ENCODE measurements at places on chromosomes 2 and 18.

DNA sequence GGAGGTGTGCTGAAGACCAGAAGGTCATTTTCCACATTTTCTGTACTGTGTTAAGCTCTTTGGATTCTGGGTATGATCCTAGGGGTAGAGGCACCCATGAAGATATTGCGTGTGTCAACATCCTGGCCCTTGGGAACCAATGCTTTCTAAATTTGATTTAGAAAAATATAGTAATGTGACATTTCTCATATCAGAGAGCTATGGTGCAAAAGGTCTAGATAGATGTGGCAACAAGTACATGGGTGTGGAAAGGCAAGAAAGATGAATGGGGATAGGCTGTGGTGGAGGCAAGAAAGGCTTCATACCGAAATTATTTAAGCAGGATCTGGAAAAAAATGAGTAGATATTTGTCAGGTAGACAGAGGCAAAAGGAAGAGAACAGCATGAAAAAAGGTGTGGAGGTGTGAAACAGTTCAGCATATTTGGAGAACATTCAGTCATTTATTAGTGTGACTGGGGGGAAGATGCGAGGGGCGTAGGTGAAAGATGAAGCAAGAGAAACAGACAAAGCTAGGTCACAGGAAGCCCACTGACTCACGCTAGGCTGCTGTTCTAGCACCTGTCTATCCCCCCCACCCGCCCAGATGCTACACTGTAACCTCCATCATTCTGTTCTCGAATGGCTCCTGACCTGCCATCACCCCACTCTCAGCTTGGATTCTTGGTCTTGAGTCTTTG is 11.7 kb downstream of the DOK1 start:
- no peak for DNase-seq

- DNase-seq: no peak
These were observed 69.2 kb downstream of the BOLA3 start for GRCh38 chr2:74078466-74078865.

GRCh38 chr2:237883951-237884446 is 24.6 kb downstream of the RAMP1 start:
- no peak for DNase-seq

GRCh38 chr2:139217641-139218040 is 437.5 kb upstream of the NXPH2 start:
- DNase-seq: no peak

- DNase-seq: no peak
These were observed 35.8 kb downstream of the DARS1 start for GRCh38 chr2:135949451-135950234.

DNA sequence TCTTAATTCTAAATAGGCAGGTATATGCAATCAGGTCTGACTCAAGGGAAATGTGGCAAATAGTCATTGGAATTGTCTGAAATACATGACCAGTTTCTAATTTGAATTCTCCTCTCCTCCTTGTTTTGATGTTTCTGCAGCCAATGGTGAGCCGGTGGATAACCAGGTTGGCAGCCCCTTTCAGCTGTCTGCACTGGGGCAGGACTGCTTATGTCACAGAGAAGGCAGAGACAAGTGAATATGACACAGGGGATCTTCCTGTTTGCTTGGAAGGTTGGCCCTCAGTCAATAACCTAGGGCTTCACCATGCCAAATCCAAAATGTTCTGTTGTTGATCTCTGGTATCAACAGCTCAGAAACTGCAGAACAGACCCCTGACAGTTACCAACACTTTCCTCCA is 12.1 kb downstream of the MYT1L start:
- no peak for DNase-seq

DNA sequence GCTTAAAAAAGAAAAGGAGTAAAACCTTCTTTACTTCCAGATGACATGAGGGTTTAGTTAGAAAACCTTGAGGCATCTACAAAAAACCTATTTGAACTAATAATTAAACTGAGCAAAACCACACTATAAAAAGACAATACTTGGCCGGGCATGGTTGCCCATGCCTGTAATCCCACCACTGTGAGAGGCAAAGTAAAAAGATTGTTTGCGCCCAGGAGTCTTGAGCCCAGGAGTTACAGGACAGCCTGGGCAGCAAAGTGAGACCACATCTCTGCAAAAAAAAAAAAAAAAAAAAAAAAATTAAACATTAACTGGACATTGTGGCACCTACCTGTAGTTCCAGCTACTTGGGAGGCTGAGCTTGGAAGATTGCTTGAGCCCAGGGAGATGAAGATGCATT is 502.8 kb upstream of the LRRTM4 start:
- no peak for DNase-seq

- no peak for DNase-seq
These were observed 31.7 kb downstream of the CABLES1 start for GRCh38 chr18:23166891-23167541.

- DNase-seq: no peak
These were observed 103.0 kb upstream of the TEX51 start for GRCh38 chr2:126795656-126796055.

- DNase-seq: no peak
These were observed 9.1 kb downstream of the B3GNT2 start for GRCh38 chr2:62204998-62205496.

DNA sequence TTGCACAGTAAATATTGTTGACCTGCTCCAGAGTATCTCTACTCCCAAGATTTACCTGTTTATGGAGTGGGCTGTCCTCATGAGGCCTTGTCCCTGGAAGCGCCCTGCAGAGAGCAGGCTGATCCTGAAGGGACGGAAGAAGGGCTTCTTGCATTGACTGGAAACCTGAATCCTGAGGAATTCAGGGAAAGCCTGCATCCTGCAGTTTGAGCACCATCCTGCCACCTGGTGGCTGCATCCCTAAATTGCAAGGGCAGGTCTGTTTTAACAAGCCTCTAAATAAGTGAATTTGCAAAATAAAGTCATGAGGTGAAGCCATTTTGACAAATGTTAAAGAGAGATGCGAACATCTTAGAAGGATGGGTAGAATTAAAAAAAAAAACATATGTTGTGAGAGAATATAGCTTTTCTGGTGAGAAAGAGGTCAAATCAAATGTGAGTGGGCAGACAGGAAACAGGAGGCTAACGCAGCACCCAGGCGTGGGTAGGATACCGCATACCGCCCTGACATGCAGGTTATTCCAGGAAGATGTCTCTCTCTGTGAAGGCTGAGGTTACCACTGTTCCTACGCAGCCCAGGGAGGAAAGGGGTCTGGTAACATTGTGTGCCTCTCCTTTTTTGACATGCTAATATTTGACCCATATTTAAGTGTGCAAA is 754.9 kb downstream of the RNF144A start:
- DNase-seq: peak; percentile 42

DNA sequence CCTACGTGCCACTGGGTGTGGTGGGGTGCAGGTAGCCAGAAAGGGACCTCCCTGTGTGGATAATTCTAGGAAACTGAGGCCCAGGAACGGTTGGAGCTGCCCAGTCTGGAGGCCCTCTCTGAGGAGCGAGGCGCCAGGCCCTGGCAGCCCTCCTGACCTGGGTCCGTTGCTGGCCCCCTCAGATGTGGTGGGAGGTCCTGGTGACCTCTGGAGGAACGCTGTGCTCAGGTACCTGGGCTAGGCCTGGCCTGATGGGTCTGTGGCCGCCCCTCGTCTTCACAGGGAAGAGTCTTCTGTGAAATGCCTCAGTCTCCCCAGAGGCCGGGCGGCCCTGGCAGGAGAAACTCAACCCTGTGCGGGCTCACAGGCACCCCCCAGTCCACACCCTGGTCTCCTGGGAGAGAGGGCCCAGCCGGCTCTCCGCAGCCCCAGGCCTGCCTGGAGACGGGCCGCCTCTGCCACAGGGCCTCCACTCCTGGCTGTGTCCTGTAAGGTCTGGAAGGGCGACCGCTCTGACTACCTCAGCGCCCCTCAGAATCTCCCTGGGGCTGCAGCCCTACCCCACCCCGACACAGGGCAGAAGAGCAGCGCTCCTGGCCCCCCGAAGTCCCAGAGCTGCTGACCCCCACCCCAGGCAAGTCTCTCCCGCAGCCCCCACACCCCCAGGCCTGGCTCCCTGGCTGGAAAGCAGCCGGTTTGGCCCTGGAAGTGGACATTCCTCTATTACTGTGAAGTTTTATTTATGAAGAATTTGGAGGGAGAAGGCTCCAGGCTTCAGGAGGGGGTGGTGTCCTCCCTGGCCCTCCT is 3.7 kb downstream of the B3GNT7 start:
- no peak for DNase-seq

GRCh38 chr18:21289827-21290226 is 47.8 kb downstream of the GREB1L start:
- DNase-seq: no peak

- DNase-seq: no peak
These were observed 770.0 kb upstream of the LINC00305 start for GRCh38 chr18:64918851-64919250.

DNA sequence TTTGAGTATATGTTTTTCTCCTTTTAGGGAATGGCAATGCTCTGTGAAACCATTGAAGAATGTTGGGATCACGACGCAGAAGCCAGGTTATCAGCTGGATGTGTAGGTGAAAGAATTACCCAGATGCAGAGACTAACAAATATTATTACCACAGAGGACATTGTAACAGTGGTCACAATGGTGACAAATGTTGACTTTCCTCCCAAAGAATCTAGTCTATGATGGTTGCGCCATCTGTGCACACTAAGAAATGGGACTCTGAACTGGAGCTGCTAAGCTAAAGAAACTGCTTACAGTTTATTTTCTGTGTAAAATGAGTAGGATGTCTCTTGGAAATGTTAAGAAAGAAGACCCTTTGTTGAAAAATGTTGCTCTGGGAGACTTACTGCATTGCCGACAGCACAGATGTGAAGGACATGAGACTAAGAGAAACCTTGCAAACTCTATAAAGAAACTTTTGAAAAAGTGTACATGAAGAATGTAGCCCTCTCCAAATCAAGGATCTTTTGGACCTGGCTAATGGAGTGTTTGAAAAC is 82.3 kb downstream of the ACVR2A start:
- no peak for DNase-seq

- no peak for DNase-seq
These were observed 721 bp downstream of the FHOD3 start for GRCh38 chr18:36298126-36298741.

GRCh38 chr18:13543144-13543543 is 183.2 kb downstream of the FAM210A start:
- DNase-seq: no peak

GRCh38 chr2:68206793-68207192 is 45.5 kb downstream of the PPP3R1 start:
- no peak for DNase-seq

GRCh38 chr2:71531522-71532047 is 78.2 kb downstream of the DYSF start:
- no peak for DNase-seq

DNA sequence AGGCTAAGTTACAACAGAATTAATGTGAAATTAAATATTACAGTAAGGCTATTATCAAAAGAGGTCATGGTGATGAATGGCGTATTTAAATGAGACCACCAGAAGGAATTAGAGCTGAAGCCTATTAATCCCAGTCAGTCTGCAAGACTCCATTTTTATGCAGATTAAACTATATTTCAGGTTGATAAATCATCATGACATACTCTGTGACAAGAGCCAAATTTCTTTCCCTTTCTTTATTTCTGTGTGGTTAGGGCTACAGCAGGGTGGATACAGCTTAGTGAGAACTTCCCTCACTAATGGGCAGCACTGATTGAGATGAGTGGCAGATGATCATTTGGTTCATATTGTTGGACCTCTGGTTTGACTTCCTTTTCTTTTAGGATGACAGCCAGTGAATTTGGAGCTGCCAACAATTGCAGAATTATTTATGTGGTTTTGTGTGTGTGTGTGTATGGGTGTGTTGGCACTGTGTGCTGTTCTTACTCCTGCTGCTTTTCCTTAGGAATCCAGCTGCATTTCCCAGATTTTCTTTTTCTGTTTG is 481.3 kb downstream of the PIK3C3 start:
- DNase-seq: no peak

GRCh38 chr18:43534511-43534910 is 257.2 kb upstream of the SYT4 start:
- peak; percentile 6 for DNase-seq

GRCh38 chr2:63785096-63785495 is 56.6 kb upstream of the UGP2 start:
- DNase-seq: no peak

GRCh38 chr2:182827182-182827879 is 39.1 kb downstream of the FRZB start:
- no peak for DNase-seq

DNA sequence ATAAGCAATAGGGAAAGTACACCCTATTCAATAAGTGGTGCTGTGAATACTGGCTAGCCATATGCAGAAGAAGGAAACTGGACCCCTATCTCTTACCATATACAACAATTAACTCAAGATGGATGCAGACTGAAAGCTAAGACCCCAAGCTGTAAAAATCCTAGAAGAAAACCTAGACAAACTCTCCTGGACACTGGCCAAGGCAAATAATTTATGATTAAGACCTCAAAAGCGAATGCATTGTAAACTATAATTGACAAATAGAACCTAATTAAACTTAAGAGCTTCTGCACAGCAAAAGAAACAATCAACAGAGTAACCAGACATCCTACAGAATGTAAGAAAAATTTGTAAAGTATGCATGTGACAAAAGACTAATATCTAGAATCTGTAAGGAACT is 41.1 kb upstream of the ASXL3 start:
- DNase-seq: no peak

- DNase-seq: no peak
These were observed 43.1 kb upstream of the RTN4 start for GRCh38 chr2:55093381-55093780.

DNA sequence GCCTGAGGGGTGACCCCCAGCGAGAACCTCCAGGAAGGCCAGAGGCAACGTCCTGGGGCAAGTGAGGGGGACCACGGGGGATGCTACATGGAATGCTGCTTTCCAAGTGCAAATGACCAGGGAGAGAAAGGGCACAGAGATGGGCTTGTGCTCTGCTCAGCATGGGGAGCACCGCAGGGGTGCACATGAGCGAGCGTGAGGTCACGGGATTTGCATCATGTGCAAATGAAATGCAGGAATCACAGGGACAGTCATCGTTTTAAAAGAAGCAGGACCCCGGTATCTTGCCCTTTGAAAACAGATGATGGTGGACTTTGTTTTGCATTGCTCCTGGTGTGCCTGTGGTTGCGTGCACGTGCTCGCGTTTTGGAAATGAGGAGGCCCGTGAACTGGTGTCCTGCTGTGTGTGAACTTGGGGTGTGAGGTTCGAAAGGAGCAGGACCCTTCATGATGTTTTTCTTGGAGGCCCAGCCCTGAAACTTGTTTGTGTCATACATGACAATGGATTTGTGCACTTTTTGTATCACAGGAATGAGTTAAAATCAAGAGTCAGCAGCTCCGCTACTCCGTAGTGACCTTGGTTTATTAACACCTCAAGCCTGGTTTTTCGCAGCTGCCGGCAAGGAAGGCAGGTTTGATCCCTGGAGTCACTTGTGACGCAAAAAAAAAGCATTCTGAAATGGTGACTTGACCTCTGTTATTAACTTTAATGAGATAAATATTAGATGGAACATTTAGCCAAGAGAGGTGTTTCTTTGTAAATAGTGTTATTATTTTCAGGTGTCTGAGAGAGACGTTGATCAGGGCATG is 234.5 kb downstream of the LDLRAD4 start:
- no peak for DNase-seq

GRCh38 chr2:240611601-240612210 is 13.6 kb upstream of the GPR35 start:
- no peak for DNase-seq

GRCh38 chr2:40251137-40251536 is 200.8 kb downstream of the SLC8A1 start:
- DNase-seq: no peak

All from COLO829 (cell line).